NCI-H1694 (cell line): ENCODE measurements at places on chromosomes 12 and 14.

DNA sequence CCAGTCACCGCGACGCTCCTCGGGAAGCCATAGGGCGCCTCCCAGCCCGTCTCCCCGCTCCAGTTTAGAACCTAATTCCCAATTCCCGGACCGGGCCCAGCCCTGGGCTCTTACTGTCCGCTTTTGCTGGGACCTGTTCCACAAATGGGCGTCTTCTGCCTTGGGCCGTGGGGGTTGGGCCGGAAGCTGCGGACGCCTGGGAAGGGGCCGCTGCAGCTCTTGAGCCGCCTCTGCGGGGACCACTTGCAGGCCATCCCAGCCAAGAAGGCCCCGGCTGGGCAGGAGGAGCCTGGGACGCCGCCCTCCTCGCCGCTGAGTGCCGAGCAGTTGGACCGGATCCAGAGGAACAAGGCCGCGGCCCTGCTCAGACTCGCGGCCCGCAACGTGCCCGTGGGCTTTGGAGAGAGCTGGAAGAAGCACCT lies 797 bp downstream of the UNG start:
- no peak for DNase-seq

GRCh38 chr14:82528016-82528415 lies 994.4 kb upstream of the SEL1L start:
- DNase-seq, result peak; percentile 67

GRCh38 chr12:103851127-103851526 lies 10.1 kb upstream of the NT5DC3 start:
- DNase-seq, result no peak

GRCh38 chr12:54662026-54662425 lies 13.9 kb upstream of the DCD start:
- DNase-seq, result no peak

GRCh38 chr12:27237790-27238771 lies 6.0 kb upstream of the STK38L start:
- no peak for DNase-seq

- DNase-seq, result no peak
Observed at GRCh38 chr12:16346958-16347357, 487 bp upstream of the MGST1 start.

DNA sequence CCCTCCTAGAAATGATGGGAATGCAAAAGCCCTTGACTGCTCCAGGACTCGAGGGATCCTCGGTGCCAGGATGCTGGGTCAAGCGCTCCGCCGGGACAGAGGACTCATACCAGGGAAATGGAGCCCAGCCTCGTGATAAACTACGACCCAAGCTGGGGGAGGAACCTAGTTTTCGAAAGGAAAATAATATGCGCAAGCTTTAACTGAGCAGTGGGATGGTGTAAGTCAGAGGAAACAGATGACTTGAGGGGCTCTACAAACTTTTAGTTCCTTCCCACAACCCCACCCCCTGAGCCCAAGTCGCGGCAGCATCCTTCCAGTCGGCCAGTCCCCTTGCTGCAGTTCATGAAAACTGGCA lies 654 bp upstream of the SUPT16H start:
- no peak for DNase-seq

DNA sequence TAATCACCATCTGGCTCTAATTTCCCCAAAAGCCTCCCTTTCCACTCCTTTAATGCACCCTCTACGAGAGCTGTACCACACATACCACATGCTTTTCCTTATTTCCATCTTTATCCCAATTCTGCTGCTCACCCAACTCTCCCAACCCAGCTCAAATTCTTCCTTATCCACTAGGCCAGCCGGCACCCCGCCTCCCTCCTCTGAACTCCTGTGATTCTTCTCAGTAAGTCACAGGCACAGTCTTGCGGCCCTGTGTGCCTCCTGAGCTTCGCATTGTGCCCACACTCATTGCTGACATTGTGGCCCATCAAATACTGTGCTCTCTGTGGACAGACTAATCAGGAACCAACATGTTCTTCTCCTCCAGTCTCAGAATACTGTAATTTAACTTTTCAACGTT lies 45.4 kb downstream of the APPL2 start:
- DNase-seq, result no peak

- DNase-seq, result peak; percentile 7
Observed at GRCh38 chr12:97404543-97404942, 58.1 kb upstream of the RMST start.

GRCh38 chr12:89484470-89484869 lies 40.1 kb downstream of the GALNT4 start:
- DNase-seq, result no peak

- no peak for DNase-seq
Observed at GRCh38 chr14:101492716-101493115, 68.6 kb upstream of the DIO3 start.

DNA sequence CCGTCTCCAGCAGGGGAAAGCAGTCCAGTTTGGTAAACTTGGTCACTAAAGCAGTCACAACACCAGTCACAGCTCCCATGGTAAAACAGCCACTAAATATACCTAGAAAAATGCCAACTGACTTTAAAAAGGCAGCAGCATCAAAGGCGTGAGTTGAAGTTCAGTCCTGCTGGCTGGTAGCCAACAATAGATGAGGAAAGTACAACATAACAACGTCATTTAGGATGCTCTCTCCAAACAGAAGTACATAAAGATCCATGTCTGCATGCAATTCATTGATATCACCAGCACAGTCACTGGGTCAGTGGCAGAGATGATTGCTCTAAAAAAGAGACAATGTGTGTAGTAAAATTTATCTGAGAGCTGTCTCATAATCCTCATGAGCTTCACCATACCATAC lies 59.3 kb upstream of the TMPO start:
- DNase-seq, result no peak

GRCh38 chr12:98464190-98464589 lies 51.2 kb upstream of the TMPO start:
- DNase-seq, result no peak

DNA sequence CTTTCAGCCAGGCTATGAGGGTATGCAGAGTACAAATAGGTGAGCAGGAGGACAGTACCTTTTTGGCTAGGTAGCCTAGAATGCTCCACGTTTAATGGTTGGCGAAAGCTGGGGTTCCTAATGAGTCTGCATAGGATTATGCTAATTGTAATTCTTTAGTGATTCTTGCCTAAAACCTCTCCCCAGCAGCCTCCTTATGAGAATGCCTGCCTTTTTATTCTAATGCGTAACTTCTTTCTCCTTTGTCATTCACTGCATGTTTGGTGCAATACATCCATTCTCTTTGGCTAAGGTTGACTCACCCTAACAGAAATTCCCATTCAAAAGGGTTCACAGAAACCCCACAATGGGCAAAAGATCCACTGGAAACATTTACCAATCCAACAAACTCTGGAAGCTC lies 752.2 kb downstream of the FSCB start:
- DNase-seq, result no peak

- DNase-seq, result no peak
Observed at GRCh38 chr14:89239023-89239422, 178.0 kb downstream of the FOXN3 start.

- DNase-seq, result no peak
Observed at GRCh38 chr12:7001921-7002591, 16.2 kb downstream of the LPCAT3 start.

- DNase-seq, result no peak
Observed at GRCh38 chr12:75207338-75208083, 2.1 kb downstream of the KCNC2 start.

DNA sequence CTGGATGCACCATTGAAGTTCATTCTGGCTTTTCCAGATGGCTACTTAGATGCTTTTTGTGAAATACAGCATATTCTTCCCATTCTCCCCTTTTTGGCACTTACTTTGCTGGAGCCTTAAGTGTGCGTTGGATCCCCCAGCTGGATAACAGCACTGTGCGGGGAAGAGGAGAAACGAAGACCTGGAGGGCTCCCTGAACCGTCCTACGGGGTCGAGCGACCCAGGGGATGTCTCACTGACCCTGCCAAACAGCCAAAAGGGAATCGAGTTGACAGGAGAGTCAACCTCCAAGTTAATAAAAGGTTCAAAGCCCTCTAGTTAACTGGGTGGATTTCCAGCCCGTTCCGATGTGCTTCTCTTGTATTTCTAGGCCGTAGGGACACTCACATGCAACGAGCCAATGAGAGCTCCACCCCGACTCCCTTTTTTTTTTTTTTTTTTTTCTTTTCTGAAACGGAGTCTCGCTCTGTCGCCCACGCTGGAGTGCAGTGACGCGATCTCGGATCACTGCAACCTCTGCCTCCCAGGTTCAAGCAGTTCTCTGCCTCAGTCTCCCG lies 1.0 kb upstream of the CAMKK2 start:
- DNase-seq, result no peak

- no peak for DNase-seq
Observed at GRCh38 chr14:22814941-22815713, at the start of gene SLC7A7. SLC7A7 (minus strand) TSS chr14:22815435; CDS start chr14:22813398, 2,037 bp downstream.

- DNase-seq, result no peak
Observed at GRCh38 chr14:89629383-89629782, 212.3 kb upstream of the FOXN3 start.

DNA sequence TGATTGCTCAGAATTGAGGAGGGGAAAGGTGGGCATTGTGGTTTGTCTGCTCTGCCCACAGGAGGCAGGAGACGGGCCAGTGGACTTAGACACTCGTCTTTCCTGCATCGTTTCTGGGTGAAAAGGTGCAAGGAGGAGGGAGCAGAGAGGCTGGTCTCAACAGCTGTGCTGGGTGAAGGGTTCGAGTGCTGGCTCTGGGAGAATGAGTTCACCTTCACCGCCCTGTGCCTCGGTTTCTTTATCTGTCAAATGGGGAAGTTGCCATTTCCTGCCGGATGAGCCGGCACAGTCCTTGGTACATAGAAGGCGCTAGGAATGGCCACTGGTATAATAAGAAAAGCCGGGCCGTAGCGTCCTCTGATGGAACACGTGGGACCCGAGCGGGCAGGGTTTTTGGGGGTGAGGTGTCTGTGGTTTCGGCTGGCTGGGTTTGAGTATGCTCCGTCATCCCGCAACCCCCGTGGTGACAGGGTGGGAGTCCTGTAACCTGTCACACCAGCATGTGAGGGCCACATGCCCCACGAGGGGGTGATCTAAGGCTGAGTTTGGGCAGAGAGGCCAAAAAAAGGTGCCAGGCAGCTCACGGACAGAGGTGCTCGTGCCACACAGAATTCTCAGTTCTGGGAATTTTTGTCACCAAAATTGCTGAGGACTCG lies 7.3 kb downstream of the BCL7A start:
- no peak for DNase-seq

- DNase-seq, result no peak
Observed at GRCh38 chr12:30268041-30268440, 427.6 kb downstream of the IPO8 start.

- no peak for DNase-seq
Observed at GRCh38 chr12:110857528-110857927, 10.7 kb downstream of the CCDC63 start.

DNA sequence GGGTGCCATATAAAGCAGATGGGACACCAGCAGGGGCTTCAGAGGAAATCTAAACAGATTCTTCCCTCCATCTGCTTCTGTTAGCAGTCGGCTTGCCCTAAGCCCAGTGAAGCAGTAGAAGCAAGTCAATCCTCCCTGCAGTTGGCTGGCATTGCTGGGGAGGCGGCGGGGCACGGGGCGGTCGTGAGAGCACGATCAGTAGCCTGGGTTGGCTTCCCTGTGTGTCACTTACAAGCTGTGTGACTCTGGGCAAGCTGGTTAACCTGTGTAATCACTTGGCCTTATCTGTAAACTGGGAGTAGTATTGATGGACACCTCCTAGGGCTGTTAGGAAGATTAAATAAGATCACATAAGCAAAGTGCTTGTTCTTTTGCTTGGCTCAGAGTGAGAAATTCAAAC lies 19.4 kb downstream of the MYRFL start:
- peak; percentile 87 for DNase-seq

- no peak for DNase-seq
Observed at GRCh38 chr14:31278883-31279282, 71.3 kb upstream of the HECTD1 start.

GRCh38 chr12:115319446-115320040 lies 635.6 kb upstream of the TBX3 start:
- DNase-seq, result no peak

- no peak for DNase-seq
Observed at GRCh38 chr12:7719946-7720730, 8.9 kb downstream of the DPPA3 start.

DNA sequence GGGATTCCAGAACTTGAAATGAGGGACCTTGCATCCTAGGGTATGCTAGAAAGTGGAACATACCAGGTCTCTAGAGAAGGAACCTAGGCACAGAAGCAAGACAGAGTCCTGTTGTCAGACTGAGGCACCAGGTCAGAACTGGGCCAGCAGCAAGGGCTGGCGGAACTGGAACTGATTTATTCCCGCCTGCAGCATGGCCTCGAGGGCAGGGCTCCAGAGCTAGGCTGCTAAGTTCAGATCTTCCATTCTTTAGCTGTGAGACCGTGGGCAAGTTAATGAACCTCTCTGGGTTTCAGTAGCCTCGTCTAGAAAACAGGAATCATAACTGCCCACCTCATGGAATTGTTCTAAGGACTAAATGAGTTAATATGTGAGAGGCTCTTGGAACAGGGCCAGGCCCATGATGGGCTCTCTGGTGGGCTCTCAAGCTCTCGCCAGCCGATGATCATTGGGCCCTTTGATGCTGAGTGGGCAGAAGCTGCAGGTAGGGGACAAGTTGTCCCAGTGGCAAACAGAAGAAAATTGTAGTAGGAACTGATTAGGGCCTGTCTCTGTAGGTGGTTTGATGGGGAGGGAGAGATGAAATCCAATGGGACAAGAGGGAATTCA lies 199.8 kb downstream of the ZFP36L1 start:
- no peak for DNase-seq

DNA sequence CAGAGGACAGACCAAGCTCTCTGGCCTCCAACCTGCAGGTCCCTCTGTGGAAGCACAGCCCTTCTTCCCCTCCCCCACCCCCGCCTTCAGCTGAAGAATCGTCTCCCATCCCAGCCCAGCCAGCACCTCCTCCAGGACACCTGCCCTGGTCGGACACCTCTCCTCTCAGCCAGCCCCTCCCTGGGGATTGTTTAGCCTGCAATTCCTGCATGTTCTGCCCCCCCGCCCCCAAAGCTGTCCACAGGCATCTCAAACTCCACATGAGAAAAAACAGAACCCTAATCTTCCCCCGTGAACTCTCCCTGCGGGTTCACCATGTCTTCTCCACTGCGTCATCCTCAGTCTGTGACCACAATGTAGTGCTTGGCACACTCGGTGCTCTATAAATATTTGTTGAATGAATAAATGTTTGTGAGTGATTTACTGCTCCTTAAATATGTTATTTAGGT lies 24.1 kb downstream of the PRIMA1 start:
- no peak for DNase-seq

DNA sequence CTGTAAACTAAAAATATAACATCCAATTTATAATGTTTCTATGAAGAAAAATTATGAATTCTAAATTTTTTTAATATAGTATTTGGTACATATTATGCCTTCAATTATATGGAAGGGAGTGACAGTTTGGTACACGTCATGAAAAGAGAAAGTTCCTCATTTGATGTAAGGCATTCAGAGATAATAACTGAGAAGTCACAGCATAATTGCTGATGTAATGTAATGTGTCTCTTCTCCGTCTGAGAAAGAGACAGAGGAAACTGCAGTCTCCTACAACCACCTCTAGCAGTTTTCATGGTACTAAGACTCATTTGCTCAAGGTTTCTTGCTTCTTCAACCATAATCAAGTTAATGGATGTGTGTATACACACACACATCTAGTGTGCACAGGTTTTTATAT lies 2.3 kb upstream of the CD69 start:
- no peak for DNase-seq

DNA sequence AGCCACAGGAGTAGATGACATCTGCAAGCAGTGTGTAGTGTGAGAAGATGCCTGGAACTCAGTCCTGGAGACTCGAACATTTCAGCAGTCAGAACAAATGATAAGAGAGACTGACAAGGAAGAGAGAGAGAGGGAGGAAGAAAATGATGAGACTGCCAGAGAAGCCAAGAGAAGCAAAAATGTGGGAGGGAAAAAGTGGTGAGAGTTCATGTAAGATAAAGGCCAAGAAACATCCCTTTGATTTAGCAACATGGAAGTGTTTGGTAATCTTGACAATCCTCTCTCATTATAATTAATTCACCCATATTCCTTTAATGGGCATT lies 42.6 kb downstream of the LIMA1 start:
- no peak for DNase-seq
